CD4-positive, alpha-beta memory T cell (primary cell): ENCODE measurements at places on chromosomes 1 and 21. TPM values are rescaled to one million over a fixed set of nuclear protein-coding genes. Genes with fewer than 3 reads are reported as not detected.

Gene SLC35A3
- 31.5 TPM for total RNA-seq

Gene LAX1
- total RNA-seq = 39.5 TPM

Gene ANKRD35
- not detected for total RNA-seq

Gene VWA1
- not detected for total RNA-seq

GRCh38 chr1:161088587-161089110 lies 709 bp downstream of the NECTIN4 start:
- no peak overlapping the region for H3K27ac ChIP-seq
- H3K4me3 ChIP-seq = no peak overlapping the region
- H3K27me3 ChIP-seq = no peaks in the 10 kb centered on the region
- H3K4me1 ChIP-seq = no peaks in the 10 kb centered on the region
- no peak for DNase-seq
- H3K36me3 ChIP-seq = no peaks in the 10 kb centered on the region

GRCh38 chr1:2204415-2205190 lies 10.0 kb upstream of the FAAP20 start:
- peak overlapping the region; percentile 41 for H3K27ac ChIP-seq
- DNase-seq = no peak
- H3K36me3 ChIP-seq = no peaks in the 10 kb centered on the region
- H3K27me3 ChIP-seq = no peaks in the 10 kb centered on the region

- no peaks in the 10 kb centered on the region for H3K36me3 ChIP-seq
- peaks cover 4% of the 10 kb centered on the region for H3K4me1 ChIP-seq
Measured at GRCh38 chr1:167272369-167272957, 51.8 kb downstream of the POU2F1 start.

- no peaks in the 10 kb centered on the region for H3K4me1 ChIP-seq
- H3K27ac ChIP-seq = no peak overlapping the region
- H3K27me3 ChIP-seq = no peaks in the 10 kb centered on the region
- H3K36me3 ChIP-seq = no peaks in the 10 kb centered on the region
Measured at GRCh38 chr21:24278711-24279110, 1328.6 kb downstream of the MRPL39 start.

DNA sequence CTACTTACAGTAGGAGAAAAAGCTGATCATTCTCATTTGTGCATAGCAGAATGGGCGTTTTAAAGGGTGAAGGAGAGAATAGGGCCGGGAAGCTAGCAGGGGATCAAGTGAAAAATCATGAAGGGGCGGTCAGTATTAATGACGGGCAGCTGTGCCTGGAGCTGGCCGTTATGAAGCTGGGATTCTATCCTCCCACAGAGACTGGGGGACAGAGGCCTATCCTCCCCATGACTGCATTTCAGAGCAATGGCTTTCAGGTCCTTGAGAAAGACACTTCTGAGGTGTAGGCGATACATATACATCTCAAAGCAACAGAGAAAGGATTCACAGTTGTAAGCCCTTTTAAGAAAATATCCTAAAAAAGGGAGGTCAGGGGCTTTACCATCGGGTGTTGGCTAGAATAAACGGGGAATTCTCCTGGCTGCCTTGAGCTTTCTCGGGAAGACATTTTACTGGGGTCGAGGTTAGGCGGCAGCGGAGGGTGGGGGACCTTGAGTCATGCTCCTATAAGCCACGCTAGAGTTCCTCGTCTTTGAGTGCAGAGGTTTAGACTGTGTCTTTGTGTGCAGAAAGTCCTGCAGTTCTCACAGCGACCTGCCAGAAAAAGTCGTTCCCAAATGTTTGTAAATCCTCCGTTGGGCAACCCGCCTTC lies 559 bp upstream of the MTARC2 start:
- no peak overlapping the region for H3K4me3 ChIP-seq
- peaks cover 11% of the 10 kb centered on the region for H3K27me3 ChIP-seq
- DNase-seq = no peak
- H3K4me1 ChIP-seq = no peaks in the 10 kb centered on the region
- no peak overlapping the region for H3K27ac ChIP-seq
- no peaks in the 10 kb centered on the region for H3K36me3 ChIP-seq

DNA sequence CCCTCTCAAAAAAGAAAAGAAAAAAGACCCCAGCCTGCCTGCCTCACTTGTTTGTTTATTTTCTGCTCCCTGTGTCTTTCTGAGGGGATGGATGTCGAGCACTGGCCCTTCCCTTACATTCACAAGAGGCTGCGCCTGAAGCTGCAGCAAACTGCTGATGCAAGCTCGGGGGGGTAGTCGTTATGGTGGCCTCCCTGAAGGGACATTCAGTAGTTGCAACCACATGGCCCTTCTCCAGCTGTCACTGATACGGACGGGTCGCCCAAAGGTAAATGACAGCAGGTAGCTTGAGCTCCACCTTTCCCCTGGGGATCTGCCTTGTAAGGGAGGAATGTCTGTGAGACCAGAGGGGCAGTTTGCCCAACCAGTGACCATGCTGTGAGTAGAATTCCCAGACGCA lies 17.7 kb downstream of the PLEKHM2 start:
- DNase-seq = no peak
- H3K27ac ChIP-seq = no peak overlapping the region
- H3K4me1 ChIP-seq = peaks cover 12% of the 10 kb centered on the region

DNA sequence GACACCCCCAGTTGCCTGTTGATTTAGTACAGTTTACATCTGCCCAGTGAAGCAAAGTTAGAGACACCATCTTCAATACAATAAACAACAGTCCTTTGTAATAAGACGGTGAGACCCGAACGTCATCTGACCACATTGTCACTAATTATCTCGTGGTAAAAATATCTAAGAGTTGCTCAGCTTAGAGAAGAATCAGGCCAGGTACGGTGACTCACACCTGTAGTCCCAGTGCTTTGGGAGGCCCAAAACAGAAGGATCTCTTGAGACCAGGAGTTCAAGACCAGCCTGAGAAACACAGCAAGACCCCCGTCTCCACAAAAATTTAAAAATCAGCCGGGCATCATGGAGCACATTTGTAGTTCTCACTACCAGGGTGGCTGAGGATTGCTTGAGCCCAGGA lies 53.5 kb downstream of the CD34 start:
- H3K4me1 ChIP-seq = peaks cover 93% of the 10 kb centered on the region
- H3K27me3 ChIP-seq = no peaks in the 10 kb centered on the region
- no peak overlapping the region for H3K4me3 ChIP-seq
- H3K27ac ChIP-seq = no peak overlapping the region
- peaks cover 10% of the 10 kb centered on the region for H3K36me3 ChIP-seq
- no peak for DNase-seq

DNA sequence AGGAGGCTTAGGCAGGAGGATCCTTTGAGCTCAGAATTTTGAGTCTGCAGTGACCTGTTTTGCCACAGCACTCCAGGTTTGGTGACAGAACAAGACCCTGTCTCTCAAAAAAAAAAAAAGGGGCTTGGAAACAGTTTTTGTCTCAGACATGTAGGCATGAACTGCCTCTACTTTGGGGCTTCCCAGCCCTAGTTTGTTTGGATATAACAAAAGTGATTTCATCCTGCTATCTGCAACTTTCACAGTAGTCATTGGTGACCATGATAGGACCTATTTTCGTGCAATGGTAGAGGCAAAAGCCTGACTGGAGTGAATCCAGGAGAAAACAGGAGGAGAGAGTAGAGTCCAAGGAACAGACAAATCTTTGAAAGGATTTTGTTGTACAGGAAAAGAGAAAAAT lies 20.3 kb upstream of the EVI5 start:
- no peak for DNase-seq
- H3K36me3 ChIP-seq = no peaks in the 10 kb centered on the region
- peaks cover 7% of the 10 kb centered on the region for H3K4me1 ChIP-seq
- no peaks in the 10 kb centered on the region for H3K27me3 ChIP-seq
- no peak overlapping the region for H3K27ac ChIP-seq

GRCh38 chr1:208851366-208851765 lies 607.2 kb upstream of the PLXNA2 start:
- H3K27me3 ChIP-seq = no peaks in the 10 kb centered on the region
- H3K36me3 ChIP-seq = no peaks in the 10 kb centered on the region
- no peak for DNase-seq

DNA sequence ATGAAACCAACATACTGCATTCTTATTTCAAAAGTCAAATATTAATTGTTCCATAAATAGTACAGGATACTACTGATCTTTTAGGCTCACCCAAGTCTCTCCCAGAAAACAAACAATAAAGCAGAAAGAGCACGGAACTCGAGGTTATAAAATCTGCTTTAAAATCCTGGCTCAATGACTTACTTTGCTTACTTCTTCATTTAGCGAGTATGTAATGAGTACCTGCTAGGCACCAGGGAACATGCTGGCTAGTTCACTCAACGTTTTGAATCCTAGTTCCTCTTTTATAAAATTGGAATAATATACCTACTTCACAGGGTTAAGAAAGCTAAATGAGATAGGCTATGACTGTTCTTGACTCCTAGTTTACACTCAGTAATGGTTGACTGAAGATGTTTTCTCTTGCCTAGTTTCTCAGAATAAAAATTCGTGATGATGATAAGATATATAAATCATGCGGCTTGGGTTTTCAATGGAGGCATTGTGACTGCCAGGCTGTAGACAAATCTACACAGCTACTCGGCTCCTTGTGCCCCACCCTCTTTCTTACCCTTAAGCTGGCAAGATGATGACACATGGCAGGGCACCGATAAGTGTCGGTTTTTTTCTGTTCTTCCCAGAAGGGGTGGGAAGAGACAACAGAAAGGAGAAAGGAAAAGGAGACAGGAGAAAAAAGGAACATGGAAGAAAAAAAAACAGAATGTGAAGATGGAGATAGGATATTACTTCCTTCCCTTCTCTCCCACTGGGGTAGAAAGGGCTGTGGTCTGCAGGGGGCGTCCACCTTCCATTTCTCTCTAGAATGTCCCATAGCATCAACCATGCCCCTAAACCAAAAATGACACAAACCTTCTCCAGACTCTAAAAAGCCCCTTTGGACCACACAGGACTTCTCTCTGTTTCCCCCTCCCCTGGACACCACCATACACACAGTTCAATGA lies 507.1 kb downstream of the SMYD3 start:
- no peak for DNase-seq
- no peaks in the 10 kb centered on the region for H3K27me3 ChIP-seq
- H3K36me3 ChIP-seq = no peaks in the 10 kb centered on the region
- no peak overlapping the region for H3K27ac ChIP-seq
- H3K4me3 ChIP-seq = no peak overlapping the region

DNA sequence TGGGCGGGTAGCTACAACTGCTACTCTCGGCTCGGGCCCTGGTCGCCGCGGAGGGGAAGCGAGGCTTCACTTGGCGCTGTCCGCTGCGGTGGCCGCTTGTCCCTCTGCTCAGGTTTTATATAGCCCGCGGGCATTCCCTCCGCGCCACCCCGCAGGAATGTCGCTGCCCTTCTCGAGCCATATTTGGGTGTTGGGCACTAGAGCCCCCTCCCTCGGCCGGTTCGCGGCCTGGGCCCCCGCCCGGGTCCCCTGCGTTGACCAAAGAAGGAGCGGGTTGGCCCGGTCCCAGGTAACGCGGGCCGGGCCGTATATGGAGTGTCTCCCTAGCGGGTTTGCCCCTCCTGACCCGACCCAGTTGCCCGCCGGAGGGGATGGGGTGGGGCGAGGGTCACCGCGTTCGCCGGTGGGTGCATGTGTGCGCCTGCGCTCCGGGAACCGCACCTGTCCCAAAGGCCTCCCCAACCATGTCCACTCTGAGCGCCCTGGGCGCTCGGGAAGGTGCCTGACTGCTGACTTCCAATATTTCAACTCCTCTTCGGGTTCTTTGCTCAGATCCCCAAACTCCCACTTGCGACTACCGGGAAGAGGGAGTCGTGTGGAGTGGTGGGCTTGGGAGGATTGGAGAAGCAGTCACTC lies at the start of gene ACTA1:
Gene ACTA1, minus strand, starts transcription at position 90 of the 636 bp plus-strand sequence. CDS start 979 bp downstream, outside the sequence.
- DNase-seq = no peak
- H3K27ac ChIP-seq = no peak within 1 kb of the TSS
- no peaks in the 10 kb centered on the region for H3K36me3 ChIP-seq
- peaks cover 22% of the 10 kb centered on the region for H3K4me1 ChIP-seq
- H3K27me3 ChIP-seq = peaks cover 34% of the 10 kb centered on the region

- H3K4me1 ChIP-seq = peaks cover 38% of the 10 kb centered on the region
- H3K27me3 ChIP-seq = no peaks in the 10 kb centered on the region
- no peaks in the 10 kb centered on the region for H3K36me3 ChIP-seq
- peak overlapping the region; percentile 52 for H3K27ac ChIP-seq
Measured at GRCh38 chr1:92483610-92484471, 2.9 kb downstream of the GFI1 start.

- H3K36me3 ChIP-seq = no peaks in the 10 kb centered on the region
- DNase-seq = no peak
- H3K4me1 ChIP-seq = peaks cover 47% of the 10 kb centered on the region
Measured at GRCh38 chr1:181391301-181391900, 91.9 kb upstream of the CACNA1E start.

DNA sequence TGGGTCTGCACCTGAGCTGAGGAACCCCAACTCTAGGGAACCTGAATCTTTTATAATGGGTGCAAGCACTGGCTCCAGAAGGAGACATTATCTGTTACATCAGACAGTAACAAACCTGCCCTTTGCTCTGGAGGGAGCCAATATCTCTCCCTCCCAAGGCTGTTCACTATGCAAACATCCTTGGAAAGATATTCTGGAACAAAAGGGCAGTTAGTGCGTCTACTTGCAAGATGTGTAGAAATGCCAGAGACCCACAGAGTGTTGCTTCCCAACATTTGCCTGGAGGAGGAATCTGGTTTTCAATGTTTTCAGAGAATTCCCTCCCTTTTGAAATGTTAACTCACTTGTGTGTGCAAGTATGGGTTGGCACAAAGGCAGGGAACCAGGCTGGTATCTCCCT lies 31.9 kb downstream of the UMODL1 start:
- no peak for DNase-seq
- no peak overlapping the region for H3K4me3 ChIP-seq
- H3K4me1 ChIP-seq = peaks cover 8% of the 10 kb centered on the region
- no peak overlapping the region for H3K27ac ChIP-seq
- H3K27me3 ChIP-seq = no peaks in the 10 kb centered on the region
- H3K36me3 ChIP-seq = no peaks in the 10 kb centered on the region

DNA sequence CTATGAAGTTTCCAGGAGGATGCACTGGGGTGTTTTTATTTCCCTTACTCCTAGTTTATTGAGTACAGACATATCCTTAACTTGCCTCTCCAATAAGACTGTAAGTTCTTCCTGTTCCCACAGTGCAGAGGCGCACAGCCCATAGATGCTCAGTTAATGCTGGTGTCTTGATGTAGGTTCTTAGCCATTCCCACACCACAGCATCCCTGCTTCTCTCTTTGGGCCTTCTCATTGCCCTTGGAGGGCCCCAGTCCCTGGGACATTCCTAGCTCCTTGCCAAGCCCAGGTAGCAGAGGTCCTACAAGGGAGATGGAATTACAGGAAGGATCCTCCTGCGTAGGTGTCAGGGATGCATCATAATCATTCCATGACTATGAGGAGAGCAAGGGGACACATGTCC lies 61.6 kb upstream of the HMGB4 start:
- no peak overlapping the region for H3K27ac ChIP-seq
- H3K36me3 ChIP-seq = no peaks in the 10 kb centered on the region
- no peaks in the 10 kb centered on the region for H3K27me3 ChIP-seq
- DNase-seq = no peak
- H3K4me1 ChIP-seq = no peaks in the 10 kb centered on the region
- H3K4me3 ChIP-seq = no peak overlapping the region
